ENCODE measurements at places on chromosomes 2 and 18.

GRCh38 chr2:160174322-160174721 is 25.8 kb downstream of the ITGB6 start:
- DNase-seq, result no peak

DNA sequence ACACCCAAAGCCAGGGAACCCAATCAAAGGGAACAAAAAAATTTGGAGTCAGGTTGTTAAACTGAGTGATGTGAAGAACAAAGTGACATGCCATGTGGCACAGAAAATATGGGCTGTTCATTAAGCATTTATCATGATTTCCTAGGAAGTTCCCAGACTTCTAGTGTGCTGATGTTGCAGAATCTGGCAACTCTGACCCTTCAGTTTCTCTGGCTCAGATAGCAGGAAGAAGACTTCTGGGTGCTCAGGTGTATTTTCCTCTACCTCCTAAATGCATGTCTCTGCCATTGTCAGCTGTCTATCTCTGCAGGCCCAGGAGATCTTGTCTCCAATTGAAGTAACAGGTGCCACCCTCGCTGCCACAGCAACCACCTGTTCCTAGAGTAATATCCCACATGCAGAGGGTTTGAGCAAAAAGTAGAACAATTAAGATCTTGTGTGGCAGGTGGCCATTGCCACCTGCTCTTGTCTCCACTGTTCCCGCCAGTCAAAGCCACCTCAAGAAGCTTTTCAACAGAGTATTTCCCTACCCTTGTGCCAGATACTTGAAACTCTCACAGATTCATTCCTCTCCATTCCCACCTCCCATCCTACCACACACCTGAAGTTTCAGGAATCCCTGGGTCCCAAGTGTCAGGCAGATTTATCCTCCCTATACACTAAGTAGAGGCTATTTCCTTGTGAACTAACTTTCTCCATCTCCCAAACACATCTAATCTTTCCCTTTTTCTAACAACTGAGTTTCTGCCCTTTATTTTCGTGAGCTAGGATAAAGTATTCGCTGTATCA is 533.7 kb upstream of the CHAC2 start:
- DNase-seq, result no peak

- peak; percentile 10 for DNase-seq
Observed at GRCh38 chr18:59459369-59460071, 100.5 kb upstream of the LMAN1 start.

- no peak for DNase-seq
Observed at GRCh38 chr2:208046686-208047085, 21.4 kb upstream of the PLEKHM3 start.

DNA sequence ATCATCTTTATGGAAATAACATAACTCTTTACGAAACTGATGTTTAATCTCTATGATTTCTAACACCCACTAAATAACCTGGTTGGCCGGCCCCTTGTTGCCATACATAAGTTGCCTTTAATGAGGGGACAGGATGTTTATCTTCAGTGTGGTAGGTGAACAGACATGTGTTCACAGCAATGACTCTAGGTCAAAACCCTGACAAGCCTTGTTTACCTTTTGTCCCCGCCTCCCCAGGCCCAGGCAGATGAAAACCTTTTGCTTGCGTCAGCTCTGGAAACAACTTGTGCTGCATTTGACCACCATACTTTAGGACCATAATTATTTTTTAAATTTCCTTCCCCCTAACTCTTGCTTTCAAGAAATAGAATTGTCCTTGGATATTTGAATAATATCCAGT is 2.9 kb upstream of the DSG4 start:
- no peak for DNase-seq

- no peak for DNase-seq
Observed at GRCh38 chr18:48137374-48138081, 207.1 kb upstream of the SMAD2 start.

DNA sequence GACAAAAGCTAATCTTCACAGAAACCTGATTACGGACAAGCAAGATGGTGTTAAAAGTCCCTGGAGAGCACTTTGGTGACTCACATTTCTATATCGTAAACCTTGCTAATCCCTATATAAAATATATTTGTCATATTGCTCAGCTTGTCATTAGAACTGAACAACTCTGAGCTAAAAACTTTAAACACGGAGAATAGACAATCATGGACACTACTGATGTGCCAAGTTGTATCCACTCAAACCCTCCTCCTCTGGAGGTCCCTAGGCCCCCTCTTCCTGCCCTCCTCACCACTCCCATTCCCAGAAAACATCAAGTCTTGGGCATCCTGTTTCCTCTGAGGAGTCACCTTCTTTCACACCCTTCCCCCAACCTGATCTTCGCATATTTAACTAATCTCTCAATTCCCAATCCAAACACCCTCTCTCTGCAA is 138.7 kb upstream of the PID1 start:
- no peak for DNase-seq

- no peak for DNase-seq
Observed at GRCh38 chr18:32048507-32049091, 30.0 kb downstream of the RNF125 start.

DNA sequence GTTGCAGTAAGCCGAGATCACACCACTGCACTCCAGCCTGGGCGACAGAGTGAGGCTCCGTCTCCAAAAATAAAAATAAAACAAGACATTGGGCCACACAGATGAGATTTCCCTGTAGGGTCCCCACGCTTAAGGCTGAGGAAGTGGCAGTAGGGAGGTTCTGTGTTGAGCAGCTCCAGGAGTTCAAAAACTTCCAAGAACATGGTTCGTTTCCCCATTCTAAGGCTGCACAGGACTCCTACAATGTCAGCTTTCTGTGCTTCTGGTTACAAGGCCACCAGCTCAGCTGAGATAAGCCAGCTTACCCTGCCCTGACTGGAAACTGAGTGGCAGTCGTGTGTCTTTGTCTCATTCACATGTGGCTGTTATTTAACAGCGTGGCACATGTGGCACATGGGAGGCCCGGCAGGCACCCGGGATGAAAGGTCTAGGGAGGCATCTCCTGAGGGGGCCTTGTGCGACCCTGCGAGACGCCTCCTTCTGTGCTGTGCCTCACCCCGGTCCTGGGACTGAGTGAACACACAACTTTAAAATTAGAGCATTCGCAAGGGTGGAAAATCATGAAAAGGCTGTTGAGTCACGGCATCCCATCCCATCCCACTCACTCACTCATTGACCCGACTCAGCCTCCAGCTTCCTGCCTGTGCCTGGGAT is 7.7 kb downstream of the ITGB1BP1 start:
- no peak for DNase-seq

DNA sequence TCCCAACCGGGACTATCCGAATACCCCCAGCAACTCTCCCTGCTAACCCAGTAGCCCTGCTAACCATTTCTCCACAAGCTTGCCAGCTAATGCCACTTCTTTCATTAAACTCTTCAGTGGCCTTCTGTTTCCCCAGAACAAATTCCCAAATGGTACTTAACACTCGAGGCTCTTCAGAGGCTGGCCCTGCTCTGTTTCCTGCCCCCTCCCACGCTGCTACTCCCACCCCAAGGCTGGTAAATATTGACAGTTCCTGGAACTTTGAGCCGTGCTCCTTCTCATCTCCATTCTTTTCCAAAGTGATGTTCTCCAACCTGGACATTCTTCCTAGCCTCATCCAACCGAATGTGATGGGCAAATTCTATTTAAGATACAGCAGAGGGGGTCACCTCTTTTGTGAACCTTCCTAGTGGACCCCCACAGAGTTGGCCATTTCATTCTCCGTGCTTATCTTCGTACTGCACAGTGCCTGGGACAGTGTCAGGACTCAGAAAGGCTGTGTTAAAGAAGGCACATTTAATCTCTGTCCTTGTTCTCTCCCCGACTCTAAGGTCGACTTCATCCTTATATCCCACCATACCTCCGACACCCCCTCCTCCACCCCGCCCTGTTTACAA is 3.2 kb upstream of the KIDINS220 start:
- DNase-seq, result no peak

- no peak for DNase-seq
Observed at GRCh38 chr2:127045792-127046501, 61.0 kb downstream of the BIN1 start.

GRCh38 chr2:227608561-227609338 is 5.9 kb downstream of the SCYGR3 start:
- no peak for DNase-seq

Data from HCT116 (cell line).